ENCODE measurements at places on chromosomes 5 and 9.

DNA sequence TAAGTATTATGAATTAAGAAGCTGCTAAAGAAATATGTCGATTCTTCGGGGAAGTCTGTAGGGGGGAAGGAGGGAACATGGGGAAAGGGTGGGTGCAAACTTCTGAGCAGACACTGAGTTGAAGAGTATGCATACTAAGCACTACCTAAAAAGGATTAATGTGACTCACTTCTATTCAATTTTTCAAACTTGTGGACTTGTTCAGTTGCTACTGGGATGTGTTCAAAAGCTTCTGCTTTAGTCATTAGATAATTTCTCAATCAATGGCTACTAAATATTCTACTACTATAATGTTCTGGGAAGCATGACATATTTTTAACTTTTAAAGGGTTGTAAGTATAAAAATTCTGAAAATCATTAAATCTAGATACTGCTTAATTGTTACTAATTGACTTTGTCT, 109.7 kb upstream of the FER start:
- DNase-seq = no peak

DNA sequence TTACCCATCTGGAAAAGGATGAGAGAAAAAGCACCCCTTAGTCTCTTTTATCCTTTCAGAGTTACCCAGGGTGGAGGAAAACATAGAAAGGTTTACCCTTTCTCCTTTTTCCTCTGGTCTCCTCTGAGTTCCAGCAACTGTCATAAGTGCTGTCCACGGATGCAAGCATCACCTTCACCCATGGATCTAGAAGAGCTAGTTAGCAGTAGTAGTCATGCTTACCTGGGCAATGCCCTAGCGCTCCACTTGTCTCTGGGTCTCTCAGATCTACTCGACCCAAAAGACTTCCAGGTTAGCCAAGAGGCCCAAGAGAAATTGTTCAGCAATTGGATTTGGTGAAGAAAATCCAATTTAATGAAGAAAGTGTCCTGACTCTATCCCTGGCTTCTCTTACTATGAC, 656.2 kb upstream of the PTPRD start:
- no peak for DNase-seq

GRCh38 chr9:101270302-101270701, 114.5 kb downstream of the BAAT start:
- DNase-seq = no peak

DNA sequence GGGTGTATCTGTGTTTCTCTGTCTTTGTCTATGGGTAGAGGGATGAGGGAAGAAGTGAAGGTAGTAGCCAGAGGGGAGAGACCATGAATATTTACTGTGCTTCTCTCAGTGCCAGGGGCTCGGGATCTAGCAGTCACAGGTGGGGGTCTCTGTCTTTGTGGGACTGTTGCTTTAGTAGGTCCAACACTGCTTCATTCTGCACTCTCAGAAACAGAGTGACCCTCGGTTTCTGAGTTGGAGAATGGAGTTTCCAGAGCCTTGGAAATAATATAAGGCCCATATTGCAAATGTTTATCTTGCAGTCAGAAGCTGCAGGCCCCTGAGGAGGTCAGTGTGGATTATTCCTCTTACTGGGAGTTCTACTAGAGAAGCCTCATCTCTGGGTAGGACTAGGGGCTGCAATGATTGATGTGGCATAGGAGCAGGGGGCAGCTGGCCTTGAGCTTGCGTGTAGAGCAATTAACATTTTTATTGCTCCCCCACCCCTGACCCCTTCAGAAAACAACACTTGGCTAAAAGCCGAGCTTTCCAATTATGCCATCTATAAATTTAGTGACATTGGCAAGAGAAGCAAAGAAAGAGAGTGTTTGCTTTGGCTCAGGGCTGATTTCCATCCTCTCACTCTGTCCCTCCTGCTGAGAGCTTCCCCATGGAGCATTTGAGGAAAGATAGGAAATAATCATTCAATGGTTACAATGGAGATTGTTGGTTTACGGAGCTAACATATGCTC, 55.0 kb upstream of the TRPC7 start:
- DNase-seq = no peak

DNA sequence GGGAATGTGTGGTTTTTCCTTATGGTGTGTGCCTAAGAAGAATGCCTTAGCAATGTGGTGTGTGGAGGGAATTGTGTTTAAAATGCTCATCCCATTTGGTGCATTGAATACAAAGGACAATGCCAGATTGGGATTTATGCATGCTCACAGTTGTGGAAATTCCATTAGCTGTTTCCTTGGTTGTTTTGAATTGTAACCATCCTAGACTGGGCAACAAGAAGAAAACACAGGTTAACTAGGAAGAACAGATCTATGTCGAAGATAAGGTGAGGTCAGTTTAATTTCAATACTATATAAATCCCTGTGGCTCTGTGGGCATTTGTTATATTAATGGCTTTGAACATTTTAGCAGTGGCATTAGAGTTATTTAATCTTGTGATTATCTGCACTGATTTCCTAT, 266.8 kb downstream of the MAT2B start:
- DNase-seq = no peak

DNA sequence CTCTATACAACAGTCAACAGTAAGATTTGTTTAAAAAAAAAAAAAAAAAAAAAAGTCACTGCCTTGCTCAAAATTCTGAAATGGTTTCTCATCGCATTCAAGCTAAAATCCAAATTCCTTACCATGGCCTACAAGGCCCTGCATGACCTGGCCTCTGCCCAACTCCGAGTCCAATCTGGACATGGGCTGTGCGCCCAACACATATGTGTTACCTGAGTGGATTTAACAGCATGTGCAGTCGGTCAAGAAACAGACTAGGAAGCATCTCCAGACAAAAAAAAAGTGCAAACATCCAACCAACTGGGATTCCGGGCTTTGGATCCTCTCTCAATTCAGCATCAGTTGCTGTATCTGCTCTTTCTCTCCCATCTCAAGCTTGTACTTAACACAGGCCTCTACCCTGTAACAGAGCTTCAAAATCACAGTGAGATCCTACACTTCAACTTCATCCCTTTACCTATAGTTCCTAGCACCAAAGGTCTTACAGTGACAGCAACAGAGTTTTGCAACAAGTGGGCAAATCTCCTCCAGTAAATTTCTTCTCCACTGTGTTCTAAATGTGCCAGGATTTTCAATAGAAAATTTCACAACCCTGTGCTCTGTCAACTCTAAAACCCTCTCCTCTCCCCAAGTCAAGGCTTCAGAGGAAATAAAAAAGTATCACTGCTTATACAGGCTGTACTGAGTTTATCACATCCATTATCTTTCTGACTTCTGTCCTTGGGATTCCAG, 19.6 kb downstream of the ZNF608 start:
- DNase-seq = no peak

- DNase-seq = no peak
These were observed 152.1 kb downstream of the GNAQ start for GRCh38 chr9:77879437-77879943.

GRCh38 chr5:13553896-13554295, 390.6 kb downstream of the DNAH5 start:
- DNase-seq = no peak

DNA sequence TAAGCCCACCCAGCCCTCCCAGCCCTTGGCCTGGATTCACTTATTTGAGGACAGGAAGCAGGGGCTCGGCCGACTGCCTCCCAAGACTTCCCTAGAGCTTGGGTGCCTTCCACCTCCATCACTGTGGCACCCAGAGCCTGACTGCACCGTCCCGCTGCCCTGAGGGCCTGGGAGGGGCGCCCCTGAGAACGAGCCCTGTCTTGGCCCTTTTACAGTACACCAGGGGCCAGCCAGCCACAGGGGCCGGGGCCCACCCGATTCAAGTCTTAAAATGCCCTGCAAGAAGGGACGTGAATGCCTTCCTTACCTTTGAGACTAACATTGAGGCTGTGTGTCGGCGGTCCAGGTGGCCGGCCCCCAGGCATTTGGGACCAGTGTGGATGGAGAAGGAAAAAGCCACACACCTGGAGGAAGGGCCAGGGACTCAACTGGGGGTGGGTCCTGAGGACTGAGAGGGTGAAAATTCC, 16.8 kb downstream of the FAM78A start:
- no peak for DNase-seq

GRCh38 chr5:6827526-6828219, 114.4 kb downstream of the TENT4A start:
- no peak for DNase-seq

DNA sequence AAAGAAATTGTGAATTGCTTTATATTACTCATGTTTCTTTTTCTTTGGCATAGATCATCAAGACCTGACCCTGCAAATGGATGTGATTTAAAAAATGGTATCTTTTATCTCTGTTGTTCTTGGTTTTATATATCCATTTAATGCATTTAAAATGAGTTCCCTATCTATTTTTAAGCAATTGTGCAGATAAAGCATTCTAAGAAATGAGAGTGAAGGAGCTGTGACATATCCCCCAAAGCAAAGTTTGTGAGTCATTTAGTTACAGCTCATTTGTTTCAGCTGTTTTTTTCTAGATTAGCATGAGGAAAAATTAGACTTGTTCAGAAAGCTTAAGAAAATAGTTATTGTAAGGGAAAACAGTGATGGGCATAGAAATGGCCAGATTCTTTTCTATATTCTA, 7.6 kb upstream of the ELOVL7 start:
- DNase-seq = no peak
